ENCODE measurements at places on chromosomes 13 and 19.

- no peak for DNase-seq
Measured at GRCh38 chr13:104106705-104107393, 1040.6 kb upstream of the SLC10A2 start.

GRCh38 chr13:27130979-27131623, 40.5 kb downstream of the USP12 start:
- DNase-seq: peak; percentile 68

DNA sequence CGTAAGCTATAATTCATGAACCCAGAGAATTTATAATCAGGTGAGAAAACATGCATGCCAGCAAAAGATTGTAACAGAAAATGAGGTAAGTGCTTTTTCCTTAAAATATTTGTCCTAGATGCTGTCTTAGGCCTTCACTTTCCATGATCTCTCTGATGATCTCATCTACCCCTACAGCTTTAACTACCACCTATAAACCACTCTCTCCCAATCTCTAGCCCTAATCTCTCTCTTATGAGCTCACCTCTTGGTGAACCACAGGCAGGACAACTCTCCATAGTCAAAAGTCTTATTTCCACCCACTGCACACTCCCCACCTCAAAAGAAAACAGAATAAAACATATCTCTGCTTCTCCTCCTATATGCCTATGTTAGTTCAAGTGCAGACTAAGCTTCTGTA, 137.1 kb downstream of the SLC7A1 start:
- no peak for DNase-seq

DNA sequence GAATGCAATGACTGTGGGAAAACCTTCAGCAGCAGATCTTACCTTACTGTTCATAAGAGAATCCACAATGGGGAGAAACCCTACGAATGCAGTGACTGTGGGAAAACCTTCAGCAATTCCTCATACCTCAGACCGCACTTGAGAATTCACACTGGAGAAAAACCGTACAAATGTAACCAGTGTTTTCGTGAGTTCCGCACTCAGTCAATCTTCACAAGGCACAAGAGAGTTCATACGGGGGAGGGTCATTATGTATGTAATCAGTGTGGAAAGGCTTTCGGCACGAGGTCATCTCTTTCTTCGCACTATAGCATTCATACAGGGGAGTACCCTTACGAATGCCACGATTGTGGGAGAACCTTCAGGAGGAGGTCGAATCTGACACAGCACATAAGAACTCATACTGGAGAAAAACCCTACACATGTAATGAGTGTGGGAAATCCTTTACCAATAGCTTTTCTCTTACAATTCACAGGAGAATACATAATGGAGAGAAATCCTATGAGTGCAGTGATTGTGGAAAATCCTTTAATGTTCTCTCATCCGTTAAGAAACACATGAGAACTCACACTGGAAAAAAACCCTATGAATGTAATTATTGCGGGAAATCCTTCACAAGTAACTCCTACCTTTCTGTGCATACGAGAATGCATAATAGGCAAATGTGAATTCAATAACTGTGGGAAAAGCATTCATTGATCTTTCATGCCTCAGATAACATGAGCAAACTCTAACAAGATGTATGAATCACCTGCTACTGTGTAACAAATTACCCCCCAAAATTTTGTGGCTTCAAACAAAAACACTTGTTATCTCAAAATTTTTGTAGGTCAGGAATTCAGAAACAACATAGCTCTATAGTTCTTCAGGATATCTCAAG, 13.8 kb downstream of the ZNF557 start:
- DNase-seq: no peak

GRCh38 chr19:51754109-51754508, 2.4 kb upstream of the FPR1 start:
- DNase-seq: no peak

DNA sequence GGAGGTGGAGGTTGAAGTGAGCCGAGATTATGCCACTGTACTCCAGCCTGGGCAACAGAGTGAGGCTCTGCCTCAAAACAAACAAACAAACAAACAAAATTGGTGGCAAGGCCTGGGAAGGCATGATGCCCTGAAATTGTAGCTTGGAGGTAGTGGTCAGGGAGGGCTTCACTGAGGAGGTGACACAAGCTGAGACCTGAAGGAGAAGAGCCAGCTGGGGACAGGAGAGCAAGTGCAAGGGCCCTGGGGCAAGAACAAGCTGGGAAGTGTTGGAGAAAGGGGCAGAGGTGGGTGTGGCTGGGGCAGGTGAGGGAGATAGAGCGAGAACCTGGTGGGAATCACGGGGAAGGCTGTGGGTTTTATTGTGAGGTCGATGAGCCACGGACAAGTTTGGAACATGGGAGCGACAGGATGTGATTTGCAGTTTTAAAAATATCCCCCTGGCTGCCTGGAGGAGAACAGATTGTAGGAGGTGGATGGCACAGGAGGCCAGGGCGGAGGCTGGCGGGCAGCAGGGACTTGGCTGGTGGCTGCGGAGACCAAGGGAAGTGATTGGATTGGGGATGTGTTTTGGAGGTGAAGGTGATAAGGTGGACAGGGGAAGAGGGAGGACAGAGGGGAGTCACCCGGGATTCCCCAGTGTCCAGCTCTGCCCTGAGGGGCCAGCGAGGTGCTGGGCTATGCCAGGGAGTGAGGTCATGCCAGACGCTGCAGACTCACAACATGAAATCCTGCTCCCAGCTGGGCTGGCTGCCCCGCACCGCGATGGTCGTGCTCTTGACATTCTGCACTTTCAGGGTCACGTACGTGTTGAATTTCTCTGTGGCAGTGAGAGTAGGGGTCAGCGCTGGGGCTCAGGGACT, 14.0 kb downstream of the UNC13A start:
- DNase-seq: no peak

GRCh38 chr13:23579072-23579895, 9.1 kb downstream of the TNFRSF19 start:
- DNase-seq: peak; percentile 85

DNA sequence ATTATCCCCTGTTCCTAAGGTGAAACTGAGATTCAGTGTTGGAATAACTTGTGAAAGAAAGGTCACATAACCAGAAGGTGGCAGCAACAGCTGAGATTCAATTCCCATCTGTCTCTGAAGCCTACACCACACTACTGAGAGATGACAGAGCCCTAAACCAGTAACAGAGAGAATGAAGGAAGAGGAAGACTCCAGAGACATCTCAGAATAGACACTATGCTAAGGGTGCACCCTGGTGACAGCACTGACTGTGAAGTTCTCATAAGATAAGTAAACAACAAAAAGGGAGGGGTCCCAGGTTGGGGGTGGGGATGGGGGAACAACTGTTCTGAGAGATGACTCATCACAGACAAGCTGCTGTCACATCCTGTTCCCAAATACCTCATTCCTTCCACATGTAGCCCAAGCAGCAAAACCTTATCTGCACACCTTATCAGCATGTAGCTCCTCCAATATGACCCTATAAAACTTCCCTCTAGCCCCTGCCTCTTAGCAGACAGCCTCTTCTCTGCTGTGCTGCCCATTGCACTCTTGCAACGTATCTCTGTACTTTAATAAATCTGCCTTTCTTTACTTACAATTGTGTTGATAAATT, 46.5 kb downstream of the UTP14C start:
- DNase-seq: no peak

DNA sequence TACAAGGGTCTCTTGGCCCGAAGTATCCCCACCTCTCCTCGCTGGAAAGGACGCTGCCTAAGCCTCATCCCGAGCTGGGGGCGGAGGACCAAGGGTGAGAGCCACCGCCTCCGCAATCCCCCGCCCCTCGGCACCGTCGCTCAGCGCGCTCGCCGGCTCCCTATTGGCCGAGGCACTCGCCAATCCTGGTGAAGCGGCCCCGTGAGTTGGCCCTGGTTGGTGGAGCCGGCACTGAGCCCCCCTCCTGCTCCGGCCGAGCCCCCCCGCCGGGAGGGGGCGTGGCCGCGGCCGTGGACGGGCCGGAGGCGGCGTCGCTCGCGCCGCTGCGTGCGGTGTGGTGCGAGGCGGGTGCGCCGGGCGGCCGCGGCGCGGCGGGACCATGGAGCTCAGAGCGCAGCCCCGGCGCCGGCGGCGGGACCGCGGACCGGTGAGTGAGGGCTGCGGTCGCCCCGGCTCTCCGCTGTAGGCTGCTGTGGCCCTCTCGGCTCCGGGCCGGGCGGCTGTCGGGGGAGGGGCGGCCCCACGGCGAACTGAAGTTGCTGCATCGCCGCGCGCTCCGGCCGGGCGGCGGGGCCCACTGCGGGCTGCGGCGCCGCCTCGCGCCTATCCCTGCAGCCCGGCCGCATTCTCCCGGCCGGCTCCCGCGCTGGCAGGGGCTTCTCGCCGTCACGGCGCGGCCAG, at the start of gene WASF3:
WASF3 (plus strand) TSS at position 291 of the 681 bp plus-strand sequence. CDS start 84,588 bp downstream, outside the sequence.
- DNase-seq: peak; percentile 8

- DNase-seq: no peak
Measured at GRCh38 chr19:571566-571974, 826 bp upstream of the BSG start.

DNA sequence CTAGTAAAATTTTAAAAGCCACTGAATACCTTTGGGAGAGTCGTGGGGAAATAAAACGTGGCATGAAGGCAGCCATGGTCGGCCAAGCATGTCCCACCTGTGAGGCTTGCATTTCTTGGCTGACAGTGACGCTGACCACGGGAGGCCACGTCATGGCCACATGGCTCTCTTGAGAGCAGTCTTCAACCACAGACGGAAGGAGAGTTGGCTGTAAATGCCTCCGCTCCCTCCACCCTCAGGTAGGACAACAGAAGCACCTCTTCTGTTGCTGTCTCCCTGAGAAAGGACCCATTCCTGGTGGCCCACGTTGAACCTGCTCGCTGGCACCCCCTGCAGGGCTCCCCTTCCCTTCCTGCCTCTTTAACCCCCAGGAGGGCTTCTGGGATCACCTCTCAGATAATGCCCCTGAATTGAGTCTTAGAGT, 10.6 kb upstream of the LRRC25 start:
- no peak for DNase-seq

DNA sequence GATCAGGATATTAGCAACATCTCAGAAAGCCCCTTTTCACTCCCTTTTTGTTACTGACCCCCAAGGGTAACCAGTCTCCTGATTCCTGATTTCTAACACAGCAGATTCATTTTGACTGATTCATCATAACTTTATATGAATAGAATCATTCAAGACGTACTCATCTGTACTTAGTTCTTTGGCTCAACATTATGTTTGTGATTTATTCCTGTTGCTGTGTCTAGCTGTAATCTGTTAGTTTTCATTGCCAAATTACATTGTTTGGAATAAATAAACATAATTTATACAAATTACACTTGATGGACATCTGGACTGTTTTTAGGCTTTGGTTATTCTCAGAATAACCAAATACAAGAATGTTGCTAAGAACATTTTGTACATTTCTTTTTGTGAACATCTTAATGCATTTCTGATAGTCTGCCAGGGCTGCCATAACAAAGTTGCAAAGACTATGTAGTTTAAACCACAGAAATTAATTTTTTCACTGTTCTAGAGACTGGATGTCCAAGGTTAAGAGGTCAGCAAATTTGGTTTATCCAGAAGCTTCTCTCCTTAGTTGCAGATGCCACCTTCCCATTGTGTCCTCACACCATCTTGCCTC, 62.8 kb upstream of the EDNRB start:
- DNase-seq: no peak

DNA sequence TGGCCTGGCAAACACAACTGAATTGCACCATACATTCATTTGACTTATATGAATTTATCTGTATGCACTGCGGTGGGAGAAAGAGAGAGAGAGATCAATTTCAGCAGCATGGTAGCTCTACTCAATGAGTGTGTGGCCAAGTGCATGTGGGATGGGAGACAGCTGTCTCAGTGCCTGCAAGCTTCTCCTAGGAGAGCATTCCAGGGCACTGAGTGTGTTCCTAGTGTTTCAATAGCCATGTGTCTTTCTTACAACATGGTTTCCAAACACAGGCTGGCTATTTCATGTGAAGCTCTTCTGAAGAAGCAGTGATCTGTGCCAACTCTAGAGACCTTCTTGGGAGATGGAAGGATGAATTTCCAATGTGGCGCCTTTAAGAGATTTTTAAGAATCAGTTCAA, 43.5 kb downstream of the NEK5 start:
- no peak for DNase-seq

GRCh38 chr19:47110521-47111005, 3.0 kb downstream of the ZC3H4 start:
- DNase-seq: peak; percentile 33

DNA sequence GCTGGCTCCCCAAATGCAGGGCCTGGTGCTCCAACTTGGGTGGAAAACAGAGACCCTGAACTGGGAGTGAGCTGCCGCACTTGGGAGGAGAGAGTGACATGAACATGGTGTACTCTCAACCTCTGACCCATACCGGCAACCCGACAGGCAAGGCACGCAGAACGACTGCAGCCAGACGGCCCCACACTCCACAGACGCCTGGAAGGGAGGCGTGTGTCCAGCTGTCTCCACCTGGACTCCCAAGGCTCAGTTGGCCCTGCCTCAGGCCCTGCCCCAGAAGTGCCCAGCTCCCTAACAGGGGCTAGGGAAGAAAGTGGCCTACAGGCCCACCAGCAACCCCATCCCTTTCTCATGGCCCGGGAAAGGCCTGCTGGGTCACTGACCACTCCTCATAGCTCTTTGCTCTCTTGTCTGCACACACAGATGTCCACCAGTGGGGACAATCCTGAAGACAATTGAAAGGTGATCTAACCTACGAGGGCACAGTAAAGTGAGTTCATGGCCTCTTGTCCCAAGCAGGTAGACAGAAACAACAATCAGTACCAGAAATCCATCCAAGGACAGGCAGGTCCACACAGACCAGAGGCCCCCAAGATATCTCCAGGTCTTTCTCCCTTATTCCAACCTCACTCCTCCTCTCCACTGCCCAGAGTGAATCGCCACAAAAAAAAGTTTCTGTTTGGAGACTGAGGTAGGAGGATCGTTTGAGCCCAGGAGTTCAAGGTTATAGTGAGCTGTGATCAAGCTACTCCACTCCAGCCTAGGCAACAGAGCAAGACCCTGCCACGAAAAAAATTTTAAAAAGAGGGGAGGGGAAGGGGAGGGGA, 28.2 kb downstream of the ELL start:
- DNase-seq: no peak

GRCh38 chr13:53445686-53446085, 417.1 kb downstream of the OLFM4 start:
- no peak for DNase-seq

DNA sequence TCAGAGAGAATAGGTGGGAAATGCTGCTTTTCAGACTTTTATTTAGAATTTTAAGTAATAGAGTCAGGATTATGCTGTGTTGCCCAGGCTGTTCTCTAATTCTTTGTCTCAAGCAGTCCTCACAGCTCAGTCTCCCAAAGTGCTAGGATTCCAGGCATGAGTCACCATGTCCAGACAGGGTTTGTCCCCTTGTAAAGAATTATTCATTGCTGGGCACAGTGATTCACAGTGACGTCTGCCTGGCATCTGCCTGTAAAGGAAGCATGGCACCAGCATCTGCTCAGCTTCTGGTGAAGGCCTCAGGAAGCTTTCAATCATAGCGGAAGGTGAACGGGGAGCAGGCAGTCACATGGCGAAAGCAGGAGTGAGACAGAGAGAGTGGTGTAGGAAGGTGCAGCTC, 17.7 kb downstream of the ZNF763 start:
- DNase-seq: no peak

DNA sequence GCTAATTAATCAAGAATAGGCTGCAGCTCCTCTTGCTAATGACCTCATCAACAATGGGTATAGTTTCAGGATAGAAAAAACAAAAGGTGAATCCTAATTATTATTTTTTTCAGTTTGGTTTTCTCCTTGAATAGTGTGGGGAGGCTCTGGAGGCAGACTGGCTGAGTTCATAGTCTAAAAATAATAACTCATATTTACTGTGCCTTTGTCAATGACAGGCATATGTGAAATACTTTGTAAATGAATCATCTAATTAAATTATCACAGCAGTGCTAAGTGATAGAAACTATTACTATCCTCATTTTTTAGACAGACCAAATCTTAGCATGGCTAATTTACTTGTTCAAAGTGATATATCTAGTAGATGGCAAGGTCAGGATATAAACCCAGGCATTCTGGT, 1261.0 kb upstream of the SLC10A2 start:
- DNase-seq: no peak

Measured in activated gamma-delta T cell treated with anti-CD3 and anti-CD28 coated beads, Interleukin-2, amount 50 U/mL, for 16 hours (primary cell).